Tibial nerve (tissue), 4 donors: ENCODE measurements at places on chromosomes 3 and 15.
A peak's percentile ranks its signal among the peaks of the same experiment; 100 is the strongest.

GRCh38 chr3:126034481-126035361 lies 49.2 kb downstream of the SLC41A3 start:
- no peaks in the 10 kb centered on the region for H3K27me3 ChIP-seq
- no peak overlapping the region for H3K4me3 ChIP-seq
- DNase-seq = no peak
- H3K4me1 ChIP-seq = no peaks in the 10 kb centered on the region
- no peak overlapping the region for H3K27ac ChIP-seq
- H3K36me3 ChIP-seq = no peaks in the 10 kb centered on the region

GRCh38 chr15:64865126-64865997 lies 23.6 kb downstream of the PLEKHO2 start:
- peaks cover 36% of the 10 kb centered on the region for H3K4me1 ChIP-seq
- H3K27ac ChIP-seq = peak overlapping the region; percentile 84
- no peaks in the 10 kb centered on the region for H3K36me3 ChIP-seq
- no peaks in the 10 kb centered on the region for H3K27me3 ChIP-seq
- DNase-seq = no peak

- no peaks in the 10 kb centered on the region for H3K36me3 ChIP-seq
- no peaks in the 10 kb centered on the region for H3K4me1 ChIP-seq
- no peaks in the 10 kb centered on the region for H3K27me3 ChIP-seq
These were observed 7.2 kb downstream of the LIPC start for GRCh38 chr15:58438956-58439355.

DNA sequence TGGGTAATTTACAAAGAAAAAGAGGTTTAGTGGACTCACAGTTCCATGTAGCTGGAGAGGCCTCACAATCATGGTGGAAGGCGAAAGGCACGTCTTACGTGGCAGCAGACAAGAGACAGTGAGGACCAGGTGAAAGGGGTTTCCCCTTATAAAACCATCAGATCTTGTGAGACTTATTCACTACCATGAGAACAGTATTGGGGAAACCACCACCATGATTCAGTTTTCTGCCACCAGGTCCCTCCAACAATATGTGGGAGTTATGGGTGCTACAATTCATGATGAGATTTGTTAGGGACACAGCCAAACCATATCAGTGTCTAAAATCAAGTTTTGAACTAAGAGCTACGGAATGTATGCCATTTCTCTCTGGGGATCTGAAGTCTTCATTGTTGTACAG lies 354.8 kb upstream of the C2CD4B start:
- no peaks in the 10 kb centered on the region for H3K4me1 ChIP-seq
- no peak overlapping the region for H3K27ac ChIP-seq
- no peaks in the 10 kb centered on the region for H3K27me3 ChIP-seq
- no peak overlapping the region for H3K4me3 ChIP-seq
- no peaks in the 10 kb centered on the region for H3K36me3 ChIP-seq

DNA sequence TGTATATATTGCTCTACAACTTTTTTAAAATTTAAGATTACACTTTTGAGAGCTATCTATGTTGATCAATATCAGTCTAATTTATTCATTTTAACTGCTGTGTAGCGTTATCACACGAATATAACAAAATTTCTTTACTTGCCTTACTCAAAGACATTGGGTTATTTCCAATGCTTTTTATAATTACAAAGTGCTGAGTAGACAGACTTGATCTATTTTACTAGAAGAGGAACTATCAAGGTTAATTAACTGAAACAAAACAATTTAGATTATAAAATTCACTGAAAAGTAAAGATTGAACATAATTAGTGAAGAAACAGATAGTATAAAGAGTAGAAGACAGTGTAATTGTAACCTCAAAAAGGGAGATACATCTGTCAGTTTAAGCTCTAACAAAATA lies 105.5 kb downstream of the TGFBR2 start:
- no peak overlapping the region for H3K4me3 ChIP-seq
- no peaks in the 10 kb centered on the region for H3K4me1 ChIP-seq
- DNase-seq = no peak
- no peaks in the 10 kb centered on the region for H3K36me3 ChIP-seq
- no peak overlapping the region for H3K27ac ChIP-seq

DNA sequence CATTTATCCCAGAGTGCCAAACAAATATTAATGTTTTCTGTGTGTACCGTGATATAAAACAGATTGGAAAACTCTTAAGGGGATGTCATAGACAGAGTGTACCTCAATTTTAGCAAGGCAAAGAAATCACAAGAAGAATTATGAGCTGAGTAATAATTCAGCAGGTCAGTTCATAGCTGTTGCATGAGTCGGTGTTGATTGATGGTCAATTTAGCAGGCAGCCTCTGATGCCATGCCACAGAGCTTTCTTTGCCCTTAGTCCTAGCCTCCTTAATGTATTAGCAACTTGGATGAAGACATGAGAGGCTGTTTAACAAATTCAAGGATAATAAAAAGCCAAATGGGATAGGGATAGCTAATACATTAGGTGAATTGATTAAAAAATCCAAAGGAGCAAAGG lies 6.8 kb downstream of the SLC35A5 start:
- DNase-seq = no peak
- no peaks in the 10 kb centered on the region for H3K27me3 ChIP-seq
- no peak overlapping the region for H3K27ac ChIP-seq
- peaks cover 73% of the 10 kb centered on the region for H3K36me3 ChIP-seq

GRCh38 chr3:73848173-73848906 lies 223.6 kb upstream of the PDZRN3 start:
- H3K4me1 ChIP-seq = no peaks in the 10 kb centered on the region
- no peak overlapping the region for H3K27ac ChIP-seq
- H3K4me3 ChIP-seq = no peak overlapping the region

DNA sequence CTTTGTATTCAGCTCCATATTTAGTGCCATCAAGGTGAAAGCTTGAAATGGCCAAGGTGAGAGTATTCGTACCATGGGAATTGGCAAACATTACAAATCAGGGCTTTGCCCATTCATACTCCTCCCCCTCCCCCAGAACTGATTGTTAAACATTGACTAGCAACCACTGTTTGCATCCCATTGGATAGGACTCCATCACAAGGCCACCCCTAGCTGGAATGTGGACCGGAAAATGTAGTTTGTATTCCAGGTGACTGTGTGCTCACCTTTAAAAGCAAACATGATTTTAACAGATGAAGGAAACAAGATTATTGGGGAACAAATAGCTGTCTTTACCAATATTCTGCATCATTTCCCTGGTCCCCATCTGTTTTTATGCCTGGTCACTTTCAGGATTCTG lies 14.1 kb downstream of the ST3GAL6 start:
- DNase-seq = no peak
- H3K4me1 ChIP-seq = peaks cover 5% of the 10 kb centered on the region
- H3K27me3 ChIP-seq = no peaks in the 10 kb centered on the region
- no peaks in the 10 kb centered on the region for H3K36me3 ChIP-seq

DNA sequence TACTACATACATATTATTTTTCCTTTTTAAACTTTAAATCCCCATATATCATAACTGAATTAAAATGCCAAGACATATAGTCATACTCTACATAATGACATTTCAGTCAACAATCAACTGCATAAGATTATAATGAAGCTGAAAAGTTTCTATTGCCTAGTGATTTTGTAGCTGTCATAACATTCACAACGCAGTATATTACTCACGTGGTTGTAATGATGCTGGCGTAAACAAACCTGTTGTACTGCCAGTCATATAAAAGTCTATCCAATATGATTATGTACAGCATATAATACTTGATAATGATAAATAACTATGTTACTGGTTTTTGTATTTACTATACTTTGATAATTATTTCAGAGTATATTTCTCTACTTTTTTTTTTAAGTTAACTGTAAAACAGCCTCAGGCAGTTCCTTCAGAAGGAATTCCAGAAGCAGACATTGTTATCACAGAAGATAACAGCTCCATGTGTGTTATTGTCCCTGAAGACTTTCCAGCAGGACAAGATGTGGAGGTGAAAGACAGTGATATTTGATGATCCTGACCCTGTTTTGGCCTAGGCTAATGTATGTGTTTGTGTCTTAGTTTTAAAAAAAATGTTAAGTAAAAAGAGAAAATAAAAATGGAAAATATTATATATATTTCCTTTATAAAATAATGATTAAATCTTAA lies 443.4 kb upstream of the UBE2E2 start:
- no peaks in the 10 kb centered on the region for H3K36me3 ChIP-seq
- no peak overlapping the region for H3K4me3 ChIP-seq
- H3K27me3 ChIP-seq = no peaks in the 10 kb centered on the region
- DNase-seq = no peak
- H3K4me1 ChIP-seq = no peaks in the 10 kb centered on the region

DNA sequence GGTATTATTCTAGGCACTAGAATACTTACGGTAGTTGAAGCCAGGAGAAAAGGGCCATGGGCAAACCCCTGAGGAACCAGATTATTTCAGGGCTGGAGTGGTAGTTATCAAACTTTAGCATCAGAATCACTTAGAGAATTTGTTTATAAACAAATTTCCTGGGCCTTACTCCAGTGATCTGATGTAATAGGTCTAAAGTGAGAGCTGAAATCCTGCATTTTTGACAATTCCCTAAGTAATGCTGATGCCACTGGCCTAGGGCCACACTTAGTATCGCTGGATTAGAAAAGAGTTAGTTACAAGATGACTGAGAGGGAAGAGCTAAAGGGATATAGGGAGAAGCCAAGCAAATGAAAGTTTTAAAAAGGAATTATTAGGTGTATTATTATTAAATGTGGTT lies 412.5 kb upstream of the THRB start:
- H3K4me3 ChIP-seq = no peak overlapping the region
- no peaks in the 10 kb centered on the region for H3K27me3 ChIP-seq
- no peaks in the 10 kb centered on the region for H3K36me3 ChIP-seq
- DNase-seq = no peak
- H3K27ac ChIP-seq = no peak overlapping the region

GRCh38 chr3:169402672-169403360 lies 260.7 kb downstream of the MECOM start:
- no peak for DNase-seq
- H3K4me3 ChIP-seq = no peak overlapping the region
- H3K4me1 ChIP-seq = no peaks in the 10 kb centered on the region

- H3K36me3 ChIP-seq = no peaks in the 10 kb centered on the region
- no peak overlapping the region for H3K27ac ChIP-seq
- H3K4me3 ChIP-seq = no peak overlapping the region
- H3K4me1 ChIP-seq = no peaks in the 10 kb centered on the region
These were observed 99.8 kb upstream of the ROPN1 start for GRCh38 chr3:124091716-124092115.

DNA sequence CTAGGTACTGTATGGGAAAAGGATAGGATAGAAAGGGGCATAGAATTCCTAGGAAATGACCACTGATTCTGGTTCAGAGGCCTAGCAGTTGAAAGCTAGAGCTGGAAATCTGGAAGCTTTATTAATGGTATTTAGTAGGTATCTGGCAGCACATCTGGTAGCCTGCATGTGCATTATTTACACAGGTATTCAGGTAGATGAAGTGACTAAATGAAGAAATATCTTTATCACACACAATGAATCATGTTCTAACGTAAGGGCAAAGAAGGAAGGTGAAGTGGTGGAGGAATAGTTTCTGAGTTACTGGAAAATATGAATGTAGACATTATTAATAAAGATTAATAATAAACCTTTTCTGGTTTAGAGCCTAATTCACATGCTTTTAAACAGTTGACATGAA lies 119.9 kb downstream of the MBNL1 start:
- peaks cover 91% of the 10 kb centered on the region for H3K4me1 ChIP-seq
- no peak for DNase-seq
- peak overlapping the region; percentile 78 for H3K27ac ChIP-seq
- H3K36me3 ChIP-seq = no peaks in the 10 kb centered on the region

- no peak overlapping the region for H3K4me3 ChIP-seq
- H3K27ac ChIP-seq = no peak overlapping the region
- no peaks in the 10 kb centered on the region for H3K36me3 ChIP-seq
- H3K27me3 ChIP-seq = no peaks in the 10 kb centered on the region
- no peak for DNase-seq
- peaks cover 3% of the 10 kb centered on the region for H3K4me1 ChIP-seq
These were observed 20.1 kb downstream of the PLA2G4B start for GRCh38 chr15:41858756-41859155.

- no peak for DNase-seq
- no peak overlapping the region for H3K4me3 ChIP-seq
- H3K27me3 ChIP-seq = no peaks in the 10 kb centered on the region
- H3K27ac ChIP-seq = no peak overlapping the region
- H3K4me1 ChIP-seq = peaks cover 5% of the 10 kb centered on the region
- peaks cover 82% of the 10 kb centered on the region for H3K36me3 ChIP-seq
These were observed 19.4 kb downstream of the VILL start for GRCh38 chr3:38009807-38010591.

DNA sequence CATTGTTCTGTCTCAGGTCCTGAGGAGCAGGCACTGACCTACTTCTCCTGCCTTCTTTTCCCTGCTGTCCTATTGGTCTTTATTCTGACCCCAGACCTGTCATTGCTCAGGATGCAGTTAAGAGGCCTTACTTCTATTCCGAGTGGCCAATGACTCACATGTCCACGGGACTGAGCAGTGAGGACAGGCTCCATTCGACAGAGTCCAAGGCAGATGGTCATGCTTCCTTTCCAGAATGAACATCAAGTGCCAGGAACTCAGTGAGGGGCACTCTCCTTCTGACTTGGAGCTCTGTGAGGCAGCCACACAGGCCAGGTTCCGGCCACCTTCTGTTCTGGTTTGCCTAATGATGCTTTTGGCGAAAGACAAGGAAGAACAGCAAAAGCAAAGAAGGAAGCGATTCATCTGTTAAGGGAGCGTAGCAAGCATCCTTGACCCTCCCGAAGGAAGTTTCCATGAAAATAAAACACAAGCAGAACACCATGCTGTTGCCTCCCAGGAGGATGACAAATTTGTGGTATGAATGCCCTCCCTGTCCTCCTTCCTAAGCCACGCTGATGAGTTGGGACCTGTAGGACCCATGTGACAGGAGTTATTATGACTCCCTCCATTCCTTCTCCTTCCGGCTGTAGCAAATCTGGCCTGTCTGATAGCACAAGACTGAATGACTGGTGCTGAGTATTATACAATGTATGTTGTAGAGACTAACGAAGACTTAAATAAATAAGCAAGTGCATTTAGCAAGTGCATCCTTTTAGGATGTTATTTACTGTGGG lies 14.4 kb upstream of the TPRG1 start:
- no peak for DNase-seq
- H3K36me3 ChIP-seq = no peaks in the 10 kb centered on the region
- no peak overlapping the region for H3K4me3 ChIP-seq
- no peaks in the 10 kb centered on the region for H3K27me3 ChIP-seq

DNA sequence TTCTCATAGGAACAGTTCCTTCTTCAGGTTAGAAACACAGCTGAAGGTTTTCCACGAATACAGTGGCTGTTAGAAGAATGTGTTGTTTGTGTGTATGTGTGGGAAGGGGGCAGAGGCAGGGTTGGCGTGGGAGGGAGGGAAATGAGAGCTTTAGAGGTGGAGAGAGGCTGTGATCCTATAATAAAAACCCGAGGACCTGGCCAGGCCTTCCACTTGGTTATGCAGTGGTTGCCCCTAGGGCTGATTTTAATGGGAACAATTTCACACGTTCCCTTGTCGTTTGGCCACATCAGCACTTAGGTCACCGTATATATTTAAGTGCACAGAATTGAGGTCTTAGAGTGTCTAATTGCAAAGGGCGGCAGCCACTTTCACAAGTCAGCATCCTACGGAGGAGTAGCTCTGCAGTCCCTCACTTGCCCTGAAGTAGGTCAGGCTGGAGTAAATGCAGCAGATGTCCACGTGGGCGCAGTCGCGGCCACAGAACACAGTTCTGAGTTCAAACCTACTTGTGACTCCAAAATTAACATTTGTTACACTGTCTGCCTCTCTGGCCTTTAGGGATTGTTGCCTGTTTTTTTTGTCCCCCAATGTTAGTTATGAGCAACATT lies 85.6 kb downstream of the PDCD6IP start:
- peaks cover 11% of the 10 kb centered on the region for H3K4me1 ChIP-seq
- H3K4me3 ChIP-seq = peak overlapping the region; percentile 0
- no peaks in the 10 kb centered on the region for H3K36me3 ChIP-seq
- no peak overlapping the region for H3K27ac ChIP-seq

- no peak for DNase-seq
- H3K36me3 ChIP-seq = peaks cover 15% of the 10 kb centered on the region
- H3K4me3 ChIP-seq = peak overlapping the region; percentile 90
- H3K4me1 ChIP-seq = no peaks in the 10 kb centered on the region
- no peaks in the 10 kb centered on the region for H3K27me3 ChIP-seq
These were observed 4.2 kb downstream of the FURIN start for GRCh38 chr15:90872486-90873184.
